Activated T-cell treated with anti-CD3 and anti-CD28 coated beads for 1 hour (primary cell): ENCODE measurements at places on chromosomes 7 and 10.
A peak's percentile ranks its signal among the peaks of the same experiment; 100 is the strongest.

GRCh38 chr10:50360077-50360850, 108.9 kb upstream of the ASAH2 start:
- no peak for DNase-seq

- DNase-seq = no peak
Measured at GRCh38 chr10:98276311-98276710, 8.3 kb upstream of the LOXL4 start.

DNA sequence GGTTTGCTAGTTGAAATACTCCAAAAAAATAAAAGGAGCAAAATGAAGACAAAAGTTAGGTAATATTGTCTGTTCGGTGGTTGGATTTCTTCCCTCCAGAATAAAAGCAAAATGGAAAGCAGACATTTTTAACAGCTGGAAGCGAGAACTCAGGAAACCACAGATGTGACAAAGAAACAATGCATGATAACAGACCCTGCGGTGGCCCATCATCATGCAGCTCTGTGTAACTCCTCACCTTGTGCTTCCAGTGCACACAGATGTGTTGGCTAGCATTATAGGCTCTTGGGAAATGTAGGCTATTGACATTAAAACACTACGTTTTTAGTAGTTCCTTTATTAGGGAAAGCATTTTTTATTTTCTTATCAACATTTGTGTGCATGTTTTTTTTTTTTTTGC, 53.9 kb upstream of the ARL4A start:
- no peak for DNase-seq

DNA sequence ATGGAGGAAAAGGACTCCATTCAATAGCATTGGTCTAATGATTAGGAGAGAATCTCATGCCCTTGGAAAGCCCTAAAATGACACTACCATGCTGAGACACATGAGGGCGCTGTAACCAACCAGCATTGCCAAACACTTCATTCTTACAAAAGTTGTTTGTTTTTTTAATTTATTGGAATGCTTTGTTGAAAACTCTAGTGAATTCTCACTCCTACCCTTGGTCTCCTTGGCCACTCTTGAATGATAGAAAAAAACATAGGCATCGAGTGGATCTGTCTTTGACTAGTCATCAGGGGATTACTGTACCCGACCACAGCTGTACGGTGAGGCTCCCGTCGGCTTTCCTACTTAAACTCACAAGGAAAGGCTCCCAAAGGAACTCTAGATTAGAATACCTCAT, 29.3 kb upstream of the ADD3 start:
- DNase-seq = peak; percentile 60

DNA sequence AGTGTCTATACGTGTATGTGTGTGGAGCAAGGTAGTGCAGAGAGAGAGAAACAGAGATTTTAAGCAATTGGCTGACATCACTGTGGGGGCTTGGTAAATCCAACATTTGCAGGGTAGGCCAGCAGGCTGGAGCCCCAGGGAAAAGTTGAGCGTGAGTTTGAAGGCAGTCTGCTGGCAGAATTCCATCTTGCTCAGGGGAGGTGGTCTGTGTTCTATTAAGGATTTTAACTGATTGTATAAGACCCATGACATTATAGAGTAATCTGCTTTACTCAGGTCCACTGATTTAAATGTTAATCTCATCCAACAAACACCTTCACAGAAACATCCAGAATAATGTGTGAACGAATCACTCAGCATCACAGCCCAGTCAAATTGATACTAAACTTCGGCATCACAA, 912.9 kb downstream of the GRM8 start:
- DNase-seq = no peak

DNA sequence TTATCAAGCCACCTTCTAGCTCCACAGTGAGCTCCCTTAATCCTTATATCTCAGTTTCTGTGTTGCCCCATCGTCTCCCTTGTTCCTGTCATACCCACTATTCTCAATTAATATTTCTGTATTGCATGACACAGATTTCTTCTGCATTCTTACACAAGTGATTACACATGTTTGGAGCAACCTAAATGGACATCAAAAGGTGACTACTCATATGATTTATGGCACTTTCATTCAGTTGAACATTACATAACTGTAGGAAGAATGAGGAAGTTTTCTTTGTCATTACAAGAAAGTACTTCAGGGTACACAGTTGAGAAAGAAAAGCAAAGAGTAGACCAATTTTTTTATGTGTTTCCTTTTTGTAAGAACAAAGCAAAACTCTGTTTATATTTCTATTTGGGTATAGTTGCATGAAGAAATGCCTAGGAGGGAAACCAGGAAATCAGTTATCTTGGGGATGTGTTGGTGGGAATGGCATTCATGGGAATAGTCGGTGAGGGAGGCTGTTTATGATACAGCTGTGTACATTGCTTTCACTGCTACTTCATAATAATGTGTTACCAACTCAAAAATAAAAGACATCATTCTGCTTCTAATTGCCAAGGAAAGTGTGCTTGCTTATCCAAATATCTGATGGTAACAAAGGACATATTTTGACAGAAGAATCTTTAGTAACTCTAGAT, 23.6 kb upstream of the PRSS37 start:
- no peak for DNase-seq

- no peak for DNase-seq
Measured at GRCh38 chr7:79774150-79774549, 320.7 kb upstream of the MAGI2 start.
